ENCODE measurements at places on chromosomes 5 and 9.

DNA sequence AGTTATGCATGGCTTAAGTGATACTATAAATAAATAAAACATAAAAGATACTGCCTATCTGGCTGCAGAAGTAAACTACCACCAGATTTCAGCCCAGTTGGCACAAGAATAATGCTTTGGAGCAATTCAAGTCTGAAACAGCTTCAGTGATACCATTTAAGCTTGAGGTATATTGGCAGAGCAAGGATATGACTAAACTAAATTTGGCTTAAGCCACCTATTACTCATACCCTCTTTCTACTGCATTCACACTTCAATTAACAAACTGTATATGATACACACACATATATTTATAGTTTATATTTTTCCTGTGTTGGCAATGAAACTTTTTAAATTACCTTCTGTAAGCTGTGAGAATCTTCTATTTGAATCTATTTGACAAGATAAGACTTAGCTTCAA, 431.9 kb downstream of the ANXA1 start:
- no peak for DNase-seq

DNA sequence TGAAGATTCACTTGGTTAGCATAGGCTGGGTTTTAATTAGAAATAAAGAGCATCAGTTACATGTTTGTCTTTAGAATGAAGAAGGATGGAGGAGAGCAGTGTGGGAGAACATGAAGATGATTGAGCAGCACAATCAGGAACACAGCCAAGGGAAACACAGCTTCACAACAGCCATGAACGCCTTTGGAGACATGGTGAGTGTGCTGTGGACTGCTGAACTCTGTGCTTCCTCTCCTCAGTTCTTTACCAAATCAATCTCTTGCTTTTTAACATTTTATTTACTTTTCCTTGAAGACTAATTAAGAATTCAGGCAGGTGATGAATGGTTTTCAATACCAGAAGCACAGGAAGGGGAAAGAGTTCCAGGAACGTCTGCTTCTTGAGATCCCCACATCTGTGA, 38.2 kb upstream of the SPATA31E1 start:
- no peak for DNase-seq

DNA sequence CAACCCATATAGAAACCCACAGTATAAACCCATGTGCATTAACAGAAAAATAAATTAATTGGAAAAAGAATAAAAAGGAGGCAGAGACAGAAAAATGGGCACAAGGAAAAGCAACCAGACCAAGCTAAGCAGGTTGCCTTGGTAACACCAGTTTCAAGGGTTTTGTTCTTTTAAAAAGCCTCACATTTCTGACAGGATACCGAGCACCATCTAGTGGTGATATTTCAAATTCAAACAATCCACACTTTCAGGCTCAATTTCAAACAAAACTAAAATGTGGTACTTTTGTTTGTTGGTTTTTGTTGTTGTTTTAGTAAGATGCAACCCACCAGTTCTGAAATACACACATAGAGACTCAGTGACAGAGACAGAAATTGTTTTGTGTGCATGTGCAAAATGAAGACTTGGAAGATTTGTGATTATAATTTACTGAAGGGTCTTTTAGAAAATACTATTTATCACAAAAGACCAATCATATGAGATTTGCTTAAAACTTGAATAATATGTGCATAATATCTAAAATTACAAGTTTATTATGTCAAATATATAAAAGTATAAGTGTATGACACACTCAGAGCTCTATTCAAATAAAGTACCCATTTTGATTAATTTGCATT, 318.2 kb downstream of the SLCO4C1 start:
- DNase-seq = no peak

DNA sequence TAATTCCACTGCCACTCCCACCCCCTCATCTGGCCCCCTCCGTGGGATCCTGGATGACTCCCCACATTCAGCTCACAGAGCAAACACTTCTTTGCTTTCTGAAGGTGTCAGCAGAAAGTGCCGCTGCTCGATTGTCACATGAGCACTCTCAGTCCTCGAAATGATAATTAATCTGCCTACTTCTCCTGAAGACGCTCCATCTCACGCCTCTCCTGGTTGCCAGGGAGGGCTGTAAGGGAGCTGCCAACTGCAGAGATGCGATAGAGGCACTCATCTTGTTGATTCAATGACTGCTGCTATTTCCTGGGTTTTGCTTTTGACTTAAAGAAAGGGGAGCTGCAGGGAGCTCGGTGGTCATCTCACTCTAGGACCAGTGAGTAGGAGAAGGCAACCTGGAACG, 206.5 kb downstream of the DAB2IP start:
- DNase-seq = no peak

- no peak for DNase-seq
These were observed 13.5 kb upstream of the MAP1B start for GRCh38 chr5:72093824-72094223.

DNA sequence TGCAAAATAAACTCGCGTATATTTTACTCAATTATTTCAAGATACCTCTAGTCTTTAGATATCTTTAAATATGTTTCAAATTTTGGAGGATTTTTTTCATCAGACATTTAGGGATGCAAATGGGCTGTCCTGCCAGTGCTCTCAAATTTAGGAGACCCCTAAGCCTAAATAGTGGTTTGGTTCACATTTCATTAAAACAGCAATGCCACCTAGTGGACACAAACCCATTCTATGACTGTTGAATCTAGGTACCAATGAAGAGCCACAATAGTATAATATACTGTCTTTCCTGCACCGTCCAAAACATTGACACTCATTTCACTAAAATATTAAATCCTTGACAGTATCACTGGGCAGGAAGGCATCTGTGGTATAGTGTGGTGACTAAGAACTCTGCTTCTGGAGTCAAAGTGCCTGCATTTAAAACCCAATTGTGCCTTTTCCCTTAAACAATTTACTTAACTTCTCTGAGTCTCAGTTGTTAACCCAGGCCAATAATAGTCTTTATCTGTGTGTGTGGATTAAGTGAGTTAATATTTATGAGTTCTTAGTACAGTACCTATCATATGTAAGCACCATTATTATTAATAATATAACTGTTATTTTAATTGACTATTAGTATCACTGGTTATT, 148.0 kb downstream of the RORB start:
- no peak for DNase-seq

DNA sequence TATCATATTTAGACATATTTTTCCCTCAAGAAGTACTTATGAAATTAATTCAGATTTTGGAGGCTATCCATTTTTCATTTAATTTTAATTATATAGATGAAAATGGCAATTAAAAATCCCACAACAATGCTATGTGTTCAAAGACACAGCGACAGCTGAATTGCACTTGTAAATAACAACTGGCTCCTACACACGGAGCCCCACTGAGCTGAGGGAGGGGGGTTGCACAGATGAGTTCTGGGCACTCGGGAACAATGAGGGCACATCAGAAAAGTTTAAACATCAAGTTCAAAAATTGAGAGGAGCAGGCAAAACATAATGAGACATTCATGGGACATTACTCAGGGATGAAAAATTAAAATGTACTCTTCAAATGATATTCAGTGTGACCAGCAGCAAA, 104.9 kb downstream of the MARCHF3 start:
- no peak for DNase-seq

DNA sequence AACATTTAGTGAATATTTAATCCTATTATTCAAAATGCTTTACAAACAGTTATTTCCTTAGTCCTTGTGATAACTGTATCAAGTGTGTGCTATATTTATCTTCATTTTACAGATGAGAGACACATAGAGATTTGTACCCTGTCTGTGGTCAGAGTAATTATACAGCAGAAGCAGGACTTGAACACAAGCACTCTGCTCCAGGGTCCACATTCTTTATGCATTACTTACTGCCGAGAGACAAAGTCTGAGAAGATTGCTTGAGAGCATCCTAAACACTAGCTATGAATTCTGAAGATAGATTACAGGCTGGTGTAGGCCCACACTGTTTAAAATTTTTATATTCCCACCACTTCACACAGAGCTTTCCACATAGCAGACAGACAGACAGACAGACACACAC, 926.1 kb upstream of the DMAC1 start:
- no peak for DNase-seq
